ENCODE measurements at places on chromosomes 7 and 10.
A peak's percentile ranks its signal among the peaks of the same experiment; 100 is the strongest.

GRCh38 chr10:52679117-52679516 lies 93.5 kb downstream of the MBL2 start:
- DNase-seq: no peak

- peak; percentile 65 for DNase-seq
Observed at GRCh38 chr7:518630-519483, 789 bp downstream of the PDGFA start.

DNA sequence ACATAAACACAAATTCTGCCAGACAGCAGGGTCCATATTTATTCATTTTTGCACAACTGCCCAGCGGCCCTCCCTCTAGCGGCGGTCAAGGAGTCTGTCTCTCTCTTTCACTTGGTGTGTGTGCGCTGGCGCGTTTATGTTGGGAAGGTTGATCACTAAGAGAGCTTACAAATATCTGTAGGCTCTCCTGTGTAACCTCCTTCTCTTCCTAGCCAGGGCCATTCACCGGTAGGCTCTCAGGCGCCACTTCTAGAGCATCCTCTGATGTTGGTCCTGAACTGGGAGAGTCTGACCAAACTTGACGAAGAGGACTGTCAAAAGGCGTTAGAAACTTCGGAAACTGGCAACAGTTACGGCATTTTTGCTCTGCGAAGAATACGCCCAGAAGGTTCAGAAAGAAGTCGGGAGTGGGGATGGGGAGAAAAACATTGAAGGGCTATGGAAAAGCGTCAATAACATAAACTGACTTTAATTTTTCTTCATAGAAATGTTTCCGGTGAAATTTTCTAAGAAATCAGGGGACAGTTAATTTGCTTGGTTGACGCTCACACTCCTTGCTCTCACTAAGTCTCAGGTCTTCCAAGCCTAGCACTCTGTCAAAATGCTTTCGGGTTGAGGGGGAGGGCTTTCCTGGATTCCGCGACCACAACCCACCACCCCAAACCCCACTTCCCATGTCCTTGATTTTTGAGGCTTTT lies 731.1 kb downstream of the ZWINT start:
- DNase-seq: peak; percentile 14

DNA sequence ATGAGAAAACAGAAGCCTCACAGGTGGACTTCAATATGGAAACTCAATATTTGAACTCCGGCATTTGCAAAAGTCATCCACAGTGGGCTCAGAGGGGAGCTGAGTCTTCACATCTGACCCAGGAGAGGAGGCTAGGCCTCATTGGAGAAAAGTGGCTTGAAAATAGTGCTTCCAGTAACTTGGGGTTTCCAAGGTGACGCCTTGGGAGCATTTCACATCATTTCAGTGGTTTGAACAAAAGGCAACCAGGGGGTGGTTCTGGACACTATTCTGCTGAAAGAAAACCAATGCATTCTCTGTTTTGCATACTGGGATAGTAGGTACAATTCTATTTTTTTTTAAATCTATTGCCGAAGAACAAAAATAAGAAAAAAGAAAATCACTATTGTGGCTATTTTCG lies 599.2 kb upstream of the POM121L12 start:
- DNase-seq: no peak

DNA sequence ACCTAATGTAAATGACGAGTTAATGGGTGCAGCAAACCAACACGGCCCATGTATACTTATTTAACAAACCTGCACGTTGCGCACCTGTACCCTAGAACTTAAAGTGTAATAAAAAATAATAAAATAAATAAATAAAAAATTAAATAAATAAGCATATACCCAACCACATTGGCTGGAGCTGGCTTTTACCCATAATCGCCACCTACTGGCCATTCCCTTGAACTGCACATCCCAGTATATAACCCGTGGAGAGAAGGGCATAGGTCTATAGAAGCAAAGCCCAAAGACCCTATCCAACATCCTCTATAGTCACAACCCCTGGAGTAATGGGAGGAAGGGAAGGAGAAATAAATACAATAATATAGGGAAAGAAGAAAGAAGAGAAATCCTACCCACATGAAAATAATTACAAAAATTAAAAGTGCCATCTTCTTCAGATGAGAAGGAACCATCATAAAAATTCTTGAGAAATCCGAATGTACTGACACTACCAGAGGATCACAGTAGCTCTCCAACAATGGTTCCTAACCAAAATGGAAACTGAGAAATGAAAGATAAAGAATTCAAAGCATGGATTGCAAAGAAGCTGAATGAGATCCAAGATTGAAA lies 65.6 kb downstream of the TWIST1 start:
- DNase-seq: peak; percentile 64

- DNase-seq: no peak
Observed at GRCh38 chr7:66523409-66523808, 105.3 kb upstream of the KCTD7 start.

GRCh38 chr10:98486421-98486820 lies 39.7 kb upstream of the HPS1 start:
- DNase-seq: no peak

DNA sequence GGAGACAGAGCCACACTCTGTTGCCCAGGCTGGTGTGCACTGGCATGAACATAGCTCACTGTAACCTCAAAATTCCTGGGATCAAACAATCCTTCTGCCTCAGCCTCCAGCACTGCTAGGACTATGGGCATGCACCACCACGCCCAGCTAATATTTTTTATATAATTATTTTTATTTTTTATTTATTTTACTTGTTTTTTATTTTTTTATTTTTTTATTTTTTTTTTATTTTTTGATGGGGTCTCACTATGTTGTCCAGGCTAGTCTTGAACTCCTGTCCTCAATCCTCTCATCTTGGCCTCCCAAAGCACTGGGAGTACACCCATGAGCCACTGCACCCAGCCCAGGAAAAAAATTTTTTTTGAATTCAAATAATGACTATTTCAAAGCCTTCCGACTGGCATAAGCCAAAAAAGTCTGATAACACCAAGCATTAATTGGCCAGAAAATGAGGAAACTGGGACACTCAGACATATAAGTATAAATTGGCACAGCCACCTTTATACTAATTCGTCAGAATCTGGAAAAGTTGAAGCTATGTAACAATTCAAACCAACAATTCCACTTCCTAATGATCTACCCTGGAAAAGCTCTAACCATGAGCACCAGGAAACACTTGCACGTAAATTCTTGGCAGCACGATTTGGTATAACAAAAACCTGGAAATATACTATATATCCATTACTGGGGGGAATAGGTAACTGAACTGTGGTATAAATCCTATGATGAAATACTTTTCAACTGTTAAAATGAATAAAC lies 6.3 kb downstream of the ZC3HAV1 start:
- DNase-seq: no peak

DNA sequence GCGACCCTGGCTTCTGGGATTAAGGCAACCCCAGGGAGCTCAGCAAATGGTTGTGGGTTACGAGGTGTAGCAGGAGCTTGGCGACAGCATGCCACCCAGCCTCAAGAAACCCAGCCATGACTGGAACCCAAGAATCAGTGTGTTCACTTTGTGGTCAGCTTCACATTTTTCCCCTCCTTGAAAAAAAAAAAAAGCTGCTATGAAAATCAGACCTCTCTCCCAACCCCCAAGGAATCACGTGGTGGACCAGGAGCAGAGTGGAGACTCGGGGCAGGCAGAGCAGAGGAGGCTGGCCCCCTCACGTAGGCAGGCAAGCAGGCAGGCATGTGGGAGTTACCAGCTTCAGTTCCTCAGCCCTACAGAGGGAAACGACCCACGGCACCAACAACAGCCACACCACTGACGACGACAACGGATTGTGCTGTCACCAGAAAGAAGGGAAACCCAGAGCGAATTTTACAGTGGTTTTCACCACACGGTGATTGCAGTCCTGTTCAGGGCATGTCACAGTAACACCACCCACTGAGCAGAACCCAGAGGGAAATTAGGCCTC lies 203.4 kb downstream of the SLC25A13 start:
- peak; percentile 17 for DNase-seq

DNA sequence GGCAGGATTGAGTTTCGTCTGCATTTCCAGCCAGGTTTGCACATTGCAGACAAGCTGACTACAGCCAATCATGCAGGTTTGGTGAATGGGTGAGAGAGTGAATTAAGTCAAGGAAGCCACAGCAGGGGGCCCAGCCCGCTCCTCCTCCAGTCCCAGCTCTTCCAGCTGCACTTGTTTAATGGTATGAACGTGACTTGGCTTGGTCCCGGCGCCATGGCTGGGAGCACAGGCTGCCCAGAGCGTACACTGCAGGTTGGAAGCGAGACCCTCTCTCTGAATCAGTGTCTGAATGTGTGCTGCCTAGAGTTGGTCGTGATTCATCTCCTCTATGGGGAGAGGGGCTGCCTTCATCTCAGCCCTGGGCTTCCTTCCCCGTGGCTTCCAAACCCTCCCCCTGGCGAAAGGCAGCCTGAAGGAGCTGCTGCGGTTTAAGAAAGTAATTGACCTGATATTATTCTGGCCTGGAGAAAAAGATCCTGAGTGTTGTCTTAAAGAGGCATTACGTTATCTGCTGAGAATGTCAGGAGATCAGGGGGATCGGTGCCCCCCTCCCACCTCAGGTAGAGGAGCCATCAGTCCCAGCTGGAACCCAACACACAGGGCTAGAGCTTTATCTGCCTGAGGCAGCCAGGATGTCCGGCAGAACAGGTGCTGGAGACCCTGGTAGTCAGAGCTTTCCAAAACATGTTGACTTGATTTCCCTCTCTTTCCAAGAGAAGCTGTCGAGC lies 132.1 kb downstream of the COL26A1 start:
- DNase-seq: peak; percentile 73

GRCh38 chr7:122550545-122550944 lies 148.4 kb downstream of the RNF133 start:
- DNase-seq: no peak

GRCh38 chr7:27162561-27163287 lies 2.6 kb downstream of the HOXA9 start:
- no peak for DNase-seq

DNA sequence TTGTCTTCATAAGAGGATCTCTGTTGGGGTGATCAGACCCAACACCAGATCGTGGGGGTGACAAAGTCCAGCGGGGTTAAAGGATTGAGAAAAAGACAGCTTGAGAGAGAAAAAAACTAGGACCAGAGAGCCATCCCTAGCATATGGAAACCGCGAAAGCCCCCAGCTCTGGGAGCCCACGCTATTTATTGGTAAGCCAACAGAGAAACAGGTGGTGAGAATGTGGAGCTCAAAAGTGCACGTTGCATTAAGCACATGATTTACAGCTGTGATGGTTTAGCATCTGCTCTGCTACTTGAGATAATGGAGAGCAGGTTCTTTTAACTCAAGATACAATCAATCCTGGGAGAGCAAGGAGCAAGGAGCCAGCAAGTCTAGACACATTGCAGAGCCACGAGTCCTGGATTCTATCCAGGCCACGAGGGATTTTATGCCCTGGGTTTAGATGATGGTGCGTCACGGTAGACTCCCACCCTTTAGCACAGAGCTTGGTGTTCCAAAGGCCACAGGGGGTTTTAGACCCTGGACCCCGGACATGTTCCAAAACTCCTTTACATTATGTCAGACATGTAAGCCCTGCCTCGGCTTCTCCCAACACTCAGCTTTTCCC lies 755.2 kb upstream of the SORCS1 start:
- no peak for DNase-seq

- DNase-seq: peak; percentile 38
Observed at GRCh38 chr10:17062955-17063484, 66.6 kb downstream of the CUBN start.

DNA sequence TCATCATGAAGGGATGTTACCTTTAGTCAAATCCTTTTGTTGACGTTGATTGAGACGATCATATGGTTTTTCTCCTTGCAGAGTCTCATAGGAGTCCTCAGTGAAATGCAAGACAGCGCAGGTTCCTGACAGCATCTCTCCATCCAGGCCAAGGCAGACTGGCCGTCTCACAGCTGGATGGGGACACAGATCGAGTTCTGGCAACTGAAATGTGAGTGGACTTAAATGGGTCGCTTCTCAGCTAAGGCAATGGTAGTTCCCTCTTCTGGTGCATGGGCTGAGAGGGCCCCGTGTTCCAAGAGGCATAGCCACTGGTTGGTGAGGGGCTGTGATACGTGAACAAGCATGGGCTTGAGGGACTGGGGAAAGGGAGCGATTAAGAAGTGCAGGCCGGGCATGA lies 99.3 kb upstream of the CPXM2 start:
- DNase-seq: no peak

GRCh38 chr10:27099448-27099847 lies 846 bp downstream of the ANKRD26 start:
- no peak for DNase-seq

DNA sequence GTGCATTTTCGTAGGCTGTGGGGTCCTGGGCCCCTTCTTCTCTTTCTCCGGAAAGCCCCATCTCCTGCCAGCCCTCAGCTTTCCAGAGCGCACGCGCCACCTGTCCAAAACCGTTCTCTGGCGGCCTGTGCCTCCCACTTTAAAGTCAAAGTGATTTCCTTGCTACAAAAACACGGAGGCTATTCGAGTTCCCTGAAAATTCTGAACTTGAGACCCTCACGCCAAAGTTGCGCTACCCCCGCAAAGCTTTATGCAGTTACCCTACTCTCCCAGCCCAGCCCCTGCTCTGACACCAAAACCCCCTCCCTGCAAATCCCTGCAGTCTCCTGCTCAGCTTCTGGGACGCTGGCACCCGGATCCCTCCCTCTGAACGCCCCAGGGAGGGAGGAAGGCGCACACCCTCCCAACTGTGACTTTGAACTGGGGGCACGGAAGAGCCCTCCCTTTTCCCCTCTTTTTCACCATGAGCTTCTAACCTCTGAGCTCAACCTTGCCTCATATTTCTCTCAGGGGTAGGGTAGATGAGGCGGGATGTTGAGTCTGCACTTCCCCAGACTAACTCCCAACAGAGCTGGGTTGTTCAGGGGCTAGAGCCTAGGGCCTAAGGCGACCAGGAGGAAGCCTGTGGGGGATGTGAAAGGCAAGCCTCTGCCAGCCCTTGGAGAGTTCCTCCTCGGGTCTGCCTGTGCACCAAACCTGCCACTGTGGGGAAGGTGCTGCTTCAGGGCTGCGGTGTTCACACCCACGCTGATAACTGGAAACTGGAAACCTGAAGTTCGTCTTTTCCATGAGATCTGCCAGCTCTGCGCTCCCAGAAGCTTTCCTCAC lies 2.7 kb upstream of the PAX4 start:
- peak; percentile 53 for DNase-seq

DNA sequence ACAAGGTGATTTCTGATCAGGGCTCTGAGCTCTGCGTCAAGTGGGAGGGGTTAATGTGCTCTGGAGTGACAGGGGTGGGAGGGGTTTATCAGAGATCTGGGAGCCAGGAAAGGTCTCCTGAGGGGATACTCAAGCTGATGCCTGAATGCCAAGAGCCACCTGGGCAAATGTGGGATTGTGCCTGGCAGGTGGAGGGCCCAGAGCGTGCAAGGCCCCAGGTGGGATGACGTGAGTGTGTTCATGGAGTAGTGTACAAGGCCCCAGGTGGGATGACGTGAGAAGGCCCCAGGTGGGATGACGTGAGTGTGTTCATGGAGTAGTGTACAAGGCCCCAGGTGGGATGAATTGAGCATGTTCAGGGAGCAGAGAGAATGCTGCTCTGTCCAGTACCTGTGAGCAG lies 610.3 kb downstream of the PTPRN2 start:
- no peak for DNase-seq

GRCh38 chr10:82817676-82818422 lies 942.9 kb downstream of the NRG3 start:
- DNase-seq: no peak

- DNase-seq: peak; percentile 48
Observed at GRCh38 chr7:141220263-141220880, 146.5 kb downstream of the TMEM178B start.

GRCh38 chr10:84312816-84313215 lies 15.6 kb upstream of the CCSER2 start:
- DNase-seq: no peak

GRCh38 chr10:78162853-78163252 lies 129.2 kb downstream of the RPS24 start:
- DNase-seq: no peak

Measured in iPS-NIHi11 (cell line).